ENCODE measurements at places on chromosomes 1 and 21.

DNA sequence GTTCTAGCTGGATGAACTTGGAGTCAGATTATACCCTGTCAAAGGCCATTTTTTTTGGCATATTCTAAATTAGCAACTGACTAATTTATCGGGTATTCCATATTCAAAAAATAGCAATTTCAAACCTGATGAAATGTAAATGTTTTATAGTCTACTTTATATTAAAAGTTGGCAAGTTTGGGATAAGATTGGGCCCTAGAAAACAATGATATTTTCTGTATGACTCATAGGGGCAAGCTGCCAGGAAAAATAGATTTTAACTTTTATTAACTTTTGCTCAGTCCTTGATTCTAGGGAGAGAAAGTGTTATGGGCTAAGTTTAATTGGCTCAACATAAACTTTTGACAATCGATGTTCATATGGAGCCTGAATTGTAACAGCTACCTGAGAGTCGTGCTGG lies 576.9 kb upstream of the B3GALT2 start:
- DNase-seq: no peak

- no peak for DNase-seq
These were observed 48.1 kb upstream of the EEIG2 start for GRCh38 chr1:108511764-108512163.

- DNase-seq: no peak
These were observed 12.2 kb upstream of the CDC42BPA start for GRCh38 chr1:227330279-227331076.

DNA sequence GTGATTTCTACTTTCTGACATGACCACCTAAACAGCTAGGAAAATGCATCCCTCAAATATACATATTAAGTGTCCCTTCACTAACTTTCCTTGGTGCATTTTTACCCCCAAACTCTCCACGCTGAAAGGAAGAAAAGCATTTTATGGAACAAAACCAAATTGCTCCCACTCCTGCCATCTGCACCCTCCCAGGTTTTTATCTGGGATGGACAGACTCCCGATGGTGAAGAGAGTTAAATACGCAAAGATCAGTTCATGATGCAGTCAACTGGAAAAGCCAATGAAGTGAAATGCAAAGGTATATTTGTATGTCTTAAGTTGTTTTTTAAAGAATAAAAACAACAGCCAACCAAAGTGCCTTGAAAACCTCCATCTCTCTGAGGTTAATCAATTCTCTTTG lies 2.7 kb downstream of the DSTYK start:
- no peak for DNase-seq

- no peak for DNase-seq
These were observed 392.6 kb upstream of the DEPDC1 start for GRCh38 chr1:68889471-68889870.

- no peak for DNase-seq
These were observed 5.7 kb upstream of the OR14A16 start for GRCh38 chr1:247829656-247830055.

GRCh38 chr1:76294482-76295194 lies 220.1 kb downstream of the ST6GALNAC3 start:
- no peak for DNase-seq

DNA sequence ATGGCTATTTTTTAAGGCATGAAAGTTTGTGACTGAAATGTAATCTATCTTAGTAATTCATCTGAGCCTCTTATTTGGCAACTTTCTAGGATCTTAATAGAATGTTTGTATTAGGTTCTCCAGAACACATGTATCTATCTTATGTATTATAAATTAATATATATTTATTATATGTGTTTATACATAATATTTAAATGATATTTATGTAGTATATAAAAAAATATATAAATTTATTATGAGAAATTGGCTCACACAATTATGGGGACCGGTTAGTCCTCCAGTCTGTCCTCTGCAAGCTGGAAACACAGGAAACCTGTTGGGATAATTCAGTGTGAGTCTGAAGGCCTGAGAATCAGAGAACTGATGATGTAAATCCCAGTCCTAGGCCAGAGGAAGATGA lies 155.7 kb downstream of the AMY1C start:
- DNase-seq: no peak

GRCh38 chr1:168700575-168701268 lies 28.3 kb downstream of the DPT start:
- DNase-seq: no peak

- DNase-seq: peak; percentile 76
These were observed at the start of gene PEX14 for GRCh38 chr1:10474613-10475507. Gene PEX14, plus strand, starts transcription at chr1:10474950. Its CDS starts 17 bp downstream, at chr1:10474967.

- DNase-seq: no peak
These were observed 74.9 kb downstream of the RRAGC start for GRCh38 chr1:38784452-38785284.

DNA sequence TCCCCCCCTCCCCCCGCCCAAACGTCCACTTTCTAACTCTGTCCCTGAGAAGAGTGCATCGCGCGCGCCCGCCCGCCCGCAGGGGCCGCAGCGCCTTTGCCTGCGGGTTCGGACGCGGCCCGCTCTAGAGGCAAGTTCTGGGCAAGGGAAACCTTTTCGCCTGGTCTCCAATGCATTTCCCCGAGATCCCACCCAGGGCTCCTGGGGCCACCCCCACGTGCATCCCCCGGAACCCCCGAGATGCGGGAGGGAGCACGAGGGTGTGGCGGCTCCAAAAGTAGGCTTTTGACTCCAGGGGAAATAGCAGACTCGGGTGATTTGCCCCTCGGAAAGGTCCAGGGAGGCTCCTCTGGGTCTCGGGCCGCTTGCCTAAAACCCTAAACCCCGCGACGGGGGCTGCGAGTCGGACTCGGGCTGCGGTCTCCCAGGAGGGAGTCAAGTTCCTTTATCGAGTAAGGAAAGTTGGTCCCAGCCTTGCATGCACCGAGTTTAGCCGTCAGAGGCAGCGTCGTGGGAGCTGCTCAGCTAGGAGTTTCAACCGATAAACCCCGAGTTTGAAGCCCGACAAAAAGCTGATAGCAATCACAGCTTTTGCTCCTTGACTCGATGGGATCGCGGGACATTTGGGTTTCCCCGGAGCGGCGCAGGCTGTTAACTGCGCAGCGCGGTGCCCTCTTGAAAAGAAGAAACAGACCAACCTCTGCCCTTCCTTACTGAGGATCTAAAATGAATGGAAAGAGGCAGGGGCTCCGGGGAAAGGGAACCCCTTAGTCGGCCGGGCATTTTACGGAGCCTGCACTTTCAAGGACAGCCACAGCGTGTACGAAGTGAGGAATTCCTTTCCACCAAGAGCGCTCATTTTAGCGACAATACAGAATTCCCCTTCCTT lies 158.1 kb downstream of the RUNX1 start:
- no peak for DNase-seq

GRCh38 chr21:37849506-37850102 lies 66.7 kb downstream of the KCNJ6 start:
- no peak for DNase-seq

DNA sequence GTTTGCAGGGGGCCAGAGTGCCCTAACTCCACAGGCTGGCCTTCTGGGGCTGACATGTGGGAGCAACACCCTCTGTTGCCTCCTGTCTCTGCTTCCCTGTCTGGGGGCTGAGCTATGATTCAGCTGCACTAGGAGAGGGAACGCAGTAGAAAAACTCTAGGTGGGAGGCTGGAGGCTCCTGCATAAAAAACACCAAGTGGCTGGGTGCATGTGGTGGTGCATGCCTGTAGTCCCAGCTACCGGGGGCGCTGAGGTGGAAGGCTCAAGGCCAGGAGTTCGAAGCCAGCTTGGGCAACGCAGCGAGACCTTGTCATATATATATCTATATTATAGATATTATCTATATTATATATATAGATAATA lies 5.6 kb downstream of the KIF17 start:
- DNase-seq: no peak

GRCh38 chr1:930633-931138 lies 7.0 kb downstream of the SAMD11 start:
- DNase-seq: no peak

GRCh38 chr21:15853126-15853525 lies 123.3 kb downstream of the USP25 start:
- no peak for DNase-seq

- DNase-seq: no peak
These were observed 24.4 kb downstream of the FUBP1 start for GRCh38 chr1:77954521-77954920.

- DNase-seq: no peak
These were observed 211.0 kb upstream of the POGK start for GRCh38 chr1:166628259-166628658.

- DNase-seq: no peak
These were observed 25.6 kb downstream of the CCDC190 start for GRCh38 chr1:162835157-162835899.

- DNase-seq: no peak
These were observed 7.4 kb upstream of the DEGS1 start for GRCh38 chr1:224175617-224176016.

DNA sequence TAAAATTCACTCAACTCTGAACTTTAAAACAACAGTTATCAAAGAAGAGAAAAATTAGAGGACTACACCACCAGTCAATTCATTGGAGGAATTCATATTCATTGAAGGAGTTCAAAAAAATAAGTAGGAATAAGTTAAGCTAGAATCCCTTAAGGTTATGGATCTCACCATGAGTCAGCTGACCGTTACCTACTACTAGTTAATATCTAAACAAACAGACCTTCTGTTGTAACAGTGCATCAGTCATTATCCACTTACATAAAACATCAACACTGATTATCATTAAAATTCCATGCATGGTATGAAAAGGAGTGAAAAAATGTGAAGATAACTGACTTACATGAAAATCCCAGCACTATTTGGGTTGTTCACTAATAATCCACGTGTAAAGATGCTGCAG lies 44.9 kb downstream of the FOXJ3 start:
- no peak for DNase-seq

DNA sequence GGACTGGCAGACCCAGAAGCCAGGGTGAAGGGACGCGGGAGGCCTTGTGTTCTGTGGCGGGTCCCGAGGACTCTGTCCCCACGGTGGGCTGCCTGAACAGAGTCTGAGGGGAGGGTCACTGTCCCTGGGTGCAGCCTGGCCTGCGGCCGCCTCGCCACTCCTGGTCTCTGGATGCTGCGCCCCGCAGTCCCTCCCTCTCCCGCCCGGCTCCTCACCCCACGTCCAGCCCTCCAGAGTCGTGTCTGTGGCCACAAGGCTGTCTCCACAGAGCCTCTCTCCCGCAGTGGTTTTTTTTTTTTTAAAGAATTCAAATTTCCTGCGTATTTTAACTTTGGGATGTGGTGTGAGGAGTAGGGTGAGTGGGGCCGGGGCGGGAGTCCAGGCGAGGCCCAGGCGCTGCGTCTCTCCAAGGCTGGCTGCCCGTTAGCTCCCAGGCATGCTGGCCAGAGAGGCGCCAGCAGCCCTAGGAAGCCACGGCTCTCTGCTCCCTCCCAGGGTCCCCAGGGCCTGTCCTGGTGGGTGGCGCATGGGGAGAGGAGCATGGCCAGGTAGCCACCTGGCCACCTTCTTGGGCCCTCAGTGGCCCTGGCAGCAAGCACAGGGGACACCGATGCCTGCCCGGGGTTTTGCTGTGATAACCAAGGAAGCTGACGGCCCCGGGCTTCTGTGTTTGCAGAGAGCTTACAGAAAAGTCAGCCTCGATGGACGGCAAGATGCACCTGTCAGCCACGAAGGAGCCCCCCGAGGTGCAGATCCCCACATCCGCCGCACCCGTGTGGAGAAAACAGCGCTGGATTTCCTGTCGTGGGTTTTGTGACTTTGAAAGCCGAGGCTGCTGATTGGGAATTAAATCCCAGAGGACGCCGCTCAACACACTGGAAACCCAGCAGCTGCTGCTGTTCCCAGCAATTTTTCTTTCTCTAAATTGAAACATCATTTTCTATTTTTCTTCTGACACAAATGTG lies 72.8 kb downstream of the MORN1 start:
- no peak for DNase-seq

- no peak for DNase-seq
These were observed 185.5 kb upstream of the ZC3H12A start for GRCh38 chr1:37288900-37289299.

DNA sequence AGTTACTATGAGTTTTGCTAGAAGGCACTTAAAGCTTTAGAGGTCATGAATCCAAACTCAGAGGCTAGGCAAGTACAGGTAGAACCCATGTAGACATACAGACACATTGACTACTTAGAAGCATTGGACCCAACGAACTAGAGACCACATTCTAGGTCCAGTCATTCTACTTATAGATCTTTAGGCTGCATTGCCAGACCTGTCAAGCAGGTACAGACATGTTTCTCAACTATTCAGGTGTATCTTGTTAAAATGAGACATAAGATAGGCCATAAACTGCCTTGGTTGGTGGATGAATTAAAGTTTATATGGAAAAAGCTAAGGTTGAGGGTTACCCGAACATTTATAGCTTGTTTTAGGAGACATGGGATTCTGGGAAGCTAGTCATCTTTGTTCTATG lies 6.5 kb downstream of the ZP4 start:
- DNase-seq: no peak

GRCh38 chr1:63674238-63674864 lies 81.1 kb downstream of the PGM1 start:
- no peak for DNase-seq

GRCh38 chr1:43225168-43225567 lies 44.6 kb upstream of the TMEM125 start:
- DNase-seq: no peak

GRCh38 chr1:89271341-89272015 lies 1.2 kb downstream of the GBP5 start:
- DNase-seq: no peak

- no peak for DNase-seq
These were observed 31.6 kb downstream of the LRP8 start for GRCh38 chr1:53296117-53296749.

- peak; percentile 4 for DNase-seq
These were observed 6.8 kb upstream of the ACKR1 start for GRCh38 chr1:159197561-159198557.

DNA sequence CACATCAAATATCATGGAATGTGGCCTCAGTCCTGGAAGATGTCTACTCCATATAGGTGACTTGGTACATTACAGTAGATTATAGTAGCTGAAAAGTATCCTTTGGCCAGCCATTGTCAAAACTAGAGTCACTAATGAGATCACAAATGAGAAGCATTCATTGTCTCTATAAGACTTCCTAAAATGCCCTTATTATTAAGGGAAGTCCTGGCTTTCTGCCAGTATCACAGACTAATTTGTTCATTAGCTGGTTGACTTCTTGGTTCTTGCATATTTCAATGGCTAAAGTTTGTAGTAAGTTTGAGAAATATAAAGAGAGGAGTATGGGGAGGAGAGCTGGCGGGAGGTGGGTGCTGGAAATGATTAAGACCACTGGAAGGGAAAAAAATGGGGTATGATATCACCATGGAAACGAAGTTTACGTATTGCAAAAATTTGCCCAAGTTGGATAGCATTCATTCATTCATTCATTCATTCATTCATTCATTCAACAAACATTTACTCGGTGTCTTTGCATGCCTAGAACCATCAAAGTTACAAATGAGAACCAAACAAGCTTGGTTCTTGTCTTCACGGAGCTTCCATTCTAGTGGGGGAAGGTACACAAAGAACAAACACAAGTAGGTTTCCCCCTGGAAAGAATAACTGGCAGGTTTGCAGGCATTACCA lies 11.7 kb upstream of the B3GALNT2 start:
- DNase-seq: no peak

DNA sequence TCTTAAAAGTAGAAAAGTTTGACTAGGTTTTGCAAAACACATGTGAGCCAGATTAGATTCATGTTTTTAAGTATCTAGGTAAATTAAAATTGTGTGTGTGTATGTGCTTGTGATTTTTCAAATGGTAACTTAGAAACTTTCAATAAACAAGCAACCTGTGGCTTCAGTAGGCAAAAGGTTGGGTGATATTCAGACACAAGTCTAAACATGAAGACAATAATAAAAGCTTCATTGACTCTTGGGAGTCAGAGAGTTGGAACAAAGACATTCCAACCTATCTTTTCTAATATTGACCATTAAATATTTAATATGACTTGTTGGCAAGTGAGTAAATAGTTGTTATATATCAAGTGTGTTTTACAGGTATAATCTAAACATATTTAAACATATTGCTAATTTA lies 1049.6 kb upstream of the ADGRL4 start:
- no peak for DNase-seq
